Cardiac fibroblast (primary cell): ENCODE measurements at places on chromosomes 7 and 10.

DNA sequence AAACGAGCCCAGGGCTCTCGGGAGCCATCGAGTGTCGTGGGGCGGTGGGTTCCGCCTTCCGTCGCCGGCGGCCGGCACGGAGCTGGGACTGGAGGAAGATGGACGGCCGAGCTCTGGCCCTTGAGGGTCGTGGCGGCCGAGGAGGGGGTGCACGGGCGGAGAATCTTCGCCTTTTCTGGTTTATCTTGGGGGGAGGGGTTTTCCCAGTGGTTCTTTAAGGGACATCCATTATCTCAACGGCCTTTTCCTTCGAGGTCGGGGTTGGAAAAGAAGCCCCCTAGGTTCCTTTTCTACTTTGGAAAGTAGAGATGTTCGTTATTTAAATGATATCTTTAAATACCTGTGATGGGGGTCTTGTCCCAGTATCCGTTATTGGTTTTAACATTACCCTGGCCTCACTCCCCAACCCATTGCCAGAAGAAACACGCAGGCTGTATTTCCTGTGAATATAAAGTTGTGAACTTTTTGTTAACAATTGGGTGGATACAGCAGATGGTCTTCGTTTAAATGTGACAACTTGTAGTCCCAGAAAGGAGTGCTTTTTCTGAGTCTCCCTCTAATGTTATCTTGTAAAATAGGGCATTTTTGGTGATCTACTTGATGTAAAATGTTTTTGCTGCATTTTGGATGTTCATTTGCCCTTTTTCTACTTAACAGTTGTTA, 765 bp downstream of the CCAR1 start:
- peak; percentile 25 for DNase-seq

DNA sequence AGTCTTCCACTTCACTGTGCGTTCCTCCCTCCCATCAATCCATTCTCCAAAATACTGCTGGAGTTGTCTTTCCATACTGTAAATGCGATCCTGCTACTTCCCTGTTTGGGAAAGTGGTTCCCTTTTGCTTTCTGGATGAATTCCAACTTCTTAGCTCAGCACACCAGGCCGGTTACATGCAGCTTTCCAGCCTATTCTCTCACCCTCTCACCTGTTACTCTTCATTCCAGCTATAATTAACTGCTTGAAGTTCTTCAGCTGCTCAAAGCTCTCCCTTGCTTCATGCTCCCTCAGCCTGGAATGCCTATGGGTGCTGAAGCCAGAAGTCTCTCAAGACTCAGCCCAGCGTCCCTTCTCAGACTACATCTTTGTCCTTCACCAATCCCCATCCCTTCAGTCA, 6.0 kb upstream of the ZNRF2 start:
- no peak for DNase-seq

GRCh38 chr7:55026086-55026790, 7.4 kb downstream of the EGFR start:
- DNase-seq = no peak

GRCh38 chr10:98309366-98310355, 41.7 kb upstream of the LOXL4 start:
- peak; percentile 75 for DNase-seq

- DNase-seq = no peak
Measured at GRCh38 chr10:62326176-62326575, 48.0 kb upstream of the ZNF365 start.
